ENCODE measurements at places on chromosomes 16 and 17. TPM values are rescaled to one million over a fixed set of nuclear protein-coding genes. Genes with fewer than 3 reads are reported as not detected.

The KCNJ12 gene
- 12.8 TPM for total RNA-seq

The TOP2A gene
- total RNA-seq: 0.83 TPM

The CA7 gene
- total RNA-seq: not detected

DNA sequence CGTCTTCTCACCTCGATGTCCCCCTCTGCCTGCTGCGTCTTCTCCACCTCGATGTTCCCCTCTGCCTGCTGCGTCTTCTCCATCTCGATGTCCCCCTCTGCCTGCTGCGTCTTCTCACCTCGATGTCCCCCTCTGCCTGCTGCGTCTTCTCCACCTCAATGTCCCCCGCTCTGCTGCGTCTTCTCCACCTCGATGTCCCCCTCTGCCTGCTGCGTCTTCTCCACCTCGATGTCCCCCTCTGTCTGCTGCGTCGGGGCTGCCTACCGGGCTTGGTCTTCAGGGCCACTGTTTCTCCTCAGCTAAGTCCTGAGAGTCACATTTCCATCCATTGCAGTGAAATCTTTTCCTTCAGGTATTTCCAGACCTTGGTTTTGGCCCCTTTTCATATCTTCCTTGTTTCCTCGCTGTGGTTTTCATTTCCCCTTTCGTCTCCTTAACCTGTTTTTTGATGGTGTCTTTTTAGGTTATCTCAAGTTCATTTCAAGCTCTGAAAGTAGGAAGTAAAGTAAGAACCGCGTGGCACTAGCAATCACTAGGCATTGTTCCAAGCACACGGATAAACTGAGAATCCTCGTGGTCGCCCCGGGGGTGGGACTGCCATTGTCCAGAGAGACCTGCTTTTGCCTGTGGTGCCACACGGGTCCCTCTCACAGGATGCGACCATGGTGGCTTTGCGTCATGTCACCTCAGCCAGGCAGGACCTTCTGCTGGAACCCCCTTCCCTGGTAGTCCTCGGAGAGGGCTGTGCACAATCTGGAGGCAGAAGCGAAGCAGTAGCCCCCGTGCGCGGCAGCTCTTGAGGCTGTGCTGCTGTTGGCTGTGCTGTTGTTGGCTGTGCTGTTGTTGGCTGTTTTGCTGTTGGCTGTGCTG is 9.5 kb upstream of the ZNF750 start:
- no peaks in the 10 kb centered on the region for H3K27me3 ChIP-seq
- H3K4me1 ChIP-seq: peaks cover 3% of the 10 kb centered on the region
- H3K4me3 ChIP-seq: no peak overlapping the region
- H3K27ac ChIP-seq: no peak overlapping the region

GRCh38 chr17:70624211-70624610 is 454.9 kb downstream of the KCNJ2 start:
- H3K36me3 ChIP-seq: no peaks in the 10 kb centered on the region
- H3K27me3 ChIP-seq: no peaks in the 10 kb centered on the region
- H3K4me3 ChIP-seq: no peak overlapping the region
- no peak overlapping the region for H3K27ac ChIP-seq
- peaks cover 13% of the 10 kb centered on the region for H3K4me1 ChIP-seq
- no peak for DNase-seq

The OR4D1 gene
- not detected for total RNA-seq

The KIF19 gene
- total RNA-seq: 0.19 TPM

GRCh38 chr16:79599256-79599836 is 1.2 kb downstream of the MAF start:
- peak overlapping the region; percentile 94 for H3K27ac ChIP-seq
- no peaks in the 10 kb centered on the region for H3K36me3 ChIP-seq
- H3K4me1 ChIP-seq: peaks cover 38% of the 10 kb centered on the region

- H3K27me3 ChIP-seq: no peaks in the 10 kb centered on the region
- DNase-seq: no peak
- H3K27ac ChIP-seq: no peak overlapping the region
- no peaks in the 10 kb centered on the region for H3K36me3 ChIP-seq
Observed at GRCh38 chr17:55806745-55807495, 56.1 kb downstream of the PCTP start.

- H3K36me3 ChIP-seq: no peaks in the 10 kb centered on the region
- no peaks in the 10 kb centered on the region for H3K27me3 ChIP-seq
- H3K4me1 ChIP-seq: no peaks in the 10 kb centered on the region
- no peak overlapping the region for H3K4me3 ChIP-seq
Observed at GRCh38 chr17:679491-679890, 35.1 kb downstream of the VPS53 start.

DNA sequence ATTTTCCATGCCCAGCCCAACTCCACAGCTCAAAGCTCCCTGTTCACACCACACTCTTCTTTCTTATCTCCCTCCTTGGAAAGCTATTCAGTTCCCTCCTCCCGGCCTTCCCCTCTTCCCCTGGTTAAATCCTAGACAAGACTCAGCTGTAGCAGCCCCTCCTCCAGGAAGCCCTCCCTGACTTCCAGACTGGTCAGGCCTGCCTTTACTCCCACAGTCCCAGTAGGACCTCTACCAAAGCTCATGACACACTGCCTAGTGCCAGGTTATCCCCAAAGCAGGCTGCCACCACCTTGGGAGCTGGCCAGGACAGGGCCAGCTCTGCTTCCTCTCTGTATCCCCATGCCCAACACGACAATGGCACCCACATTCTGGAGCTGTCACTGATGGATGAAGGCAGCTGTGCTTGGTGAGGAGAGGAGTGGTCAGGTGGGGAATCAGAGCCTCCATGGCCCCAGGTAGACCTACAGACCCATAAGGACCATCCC is 50.0 kb downstream of the BEAN1 start:
- H3K4me3 ChIP-seq: no peak overlapping the region
- H3K27ac ChIP-seq: no peak overlapping the region
- no peaks in the 10 kb centered on the region for H3K36me3 ChIP-seq
- DNase-seq: no peak

GRCh38 chr16:85570735-85571562 is 42.2 kb upstream of the GSE1 start:
- no peaks in the 10 kb centered on the region for H3K27me3 ChIP-seq
- H3K36me3 ChIP-seq: no peaks in the 10 kb centered on the region
- H3K27ac ChIP-seq: no peak overlapping the region

DNA sequence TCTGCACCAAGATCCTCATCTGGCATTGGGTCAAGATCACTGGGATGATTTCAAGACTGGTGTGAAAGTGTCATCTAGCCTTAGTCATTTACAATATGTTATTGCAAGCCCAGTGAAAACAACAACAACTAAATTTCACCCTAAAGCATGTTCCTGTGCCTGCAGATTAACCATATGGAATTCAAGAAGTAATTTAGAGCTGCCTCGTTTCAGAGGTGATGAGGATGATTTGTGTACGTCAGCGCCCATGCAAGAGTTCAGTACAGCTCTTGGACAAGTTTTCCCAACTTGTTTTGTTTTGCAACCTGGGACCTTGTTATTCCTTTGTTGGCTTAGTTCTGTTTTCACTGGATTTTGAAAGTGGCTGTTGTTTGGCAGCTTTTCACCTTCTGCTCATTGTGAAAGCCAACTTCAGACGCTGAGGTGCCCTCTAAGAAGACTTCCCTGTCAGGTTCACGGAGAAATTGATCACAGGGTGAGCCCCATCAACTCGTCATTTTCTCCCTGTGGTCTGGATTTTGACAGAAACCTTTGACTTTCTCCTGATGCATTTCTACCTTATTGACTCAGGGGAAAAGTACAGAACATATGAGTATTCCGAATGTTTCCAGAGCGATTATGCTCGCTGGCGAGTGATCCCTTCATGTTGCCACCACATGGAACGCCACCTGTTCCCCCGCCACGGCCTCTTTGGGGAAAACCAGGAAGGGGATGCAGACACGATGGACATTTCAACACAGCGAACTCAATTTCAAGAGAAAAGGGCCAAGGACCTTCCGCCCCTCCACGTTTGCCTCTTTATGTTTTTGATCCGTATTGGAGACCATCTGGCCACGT is 85.6 kb downstream of the FOXL1 start:
- no peaks in the 10 kb centered on the region for H3K27me3 ChIP-seq
- no peak for DNase-seq
- H3K27ac ChIP-seq: no peak overlapping the region
- H3K36me3 ChIP-seq: no peaks in the 10 kb centered on the region

DNA sequence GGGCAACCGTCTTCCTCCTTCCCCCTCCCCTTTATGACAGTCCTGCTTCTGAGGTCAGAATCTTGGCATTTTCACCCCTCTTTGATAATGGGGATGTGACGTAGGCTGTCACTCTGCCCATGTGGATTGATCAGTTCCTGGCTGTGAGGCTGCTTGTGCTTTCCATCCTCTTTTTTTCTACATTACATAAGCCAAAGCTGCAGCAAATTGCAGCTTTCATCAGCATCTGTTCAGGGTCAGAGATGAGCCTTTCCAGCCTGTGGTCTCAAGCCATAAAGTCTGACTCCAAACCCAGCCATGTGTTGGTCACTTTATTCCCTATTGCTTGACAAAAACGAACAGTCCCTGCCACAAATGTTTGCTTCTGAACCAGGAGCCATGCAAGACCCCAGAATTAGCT is 535.1 kb downstream of the CDH11 start:
- no peak for DNase-seq
- H3K4me3 ChIP-seq: no peak overlapping the region
- no peak overlapping the region for H3K27ac ChIP-seq

DNA sequence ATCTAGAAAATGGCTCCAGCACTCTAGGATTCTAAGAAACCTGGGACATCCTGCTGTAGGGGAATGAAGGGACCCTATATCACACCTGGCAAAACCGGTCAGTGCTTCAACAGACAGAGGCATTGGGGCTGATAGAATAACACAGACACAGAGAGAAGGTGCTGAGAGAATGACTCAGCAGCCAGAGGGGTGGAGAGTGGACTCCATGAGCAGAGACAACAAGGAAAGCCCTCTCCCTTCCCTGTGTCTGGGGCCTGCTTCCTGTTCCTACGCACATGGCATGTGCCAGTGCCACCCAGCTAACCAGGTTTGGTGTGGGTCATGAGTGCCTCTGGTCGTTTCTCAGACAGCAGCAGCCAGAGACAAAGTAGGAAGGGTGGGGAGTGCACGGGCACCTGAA is 140.3 kb downstream of the CCT6B start:
- H3K36me3 ChIP-seq: no peaks in the 10 kb centered on the region
- H3K4me3 ChIP-seq: no peak overlapping the region
- DNase-seq: no peak
- no peaks in the 10 kb centered on the region for H3K4me1 ChIP-seq
- H3K27ac ChIP-seq: no peak overlapping the region

The SHISA9 gene
- total RNA-seq: not detected

The ABCC11 gene
- not detected for total RNA-seq

DNA sequence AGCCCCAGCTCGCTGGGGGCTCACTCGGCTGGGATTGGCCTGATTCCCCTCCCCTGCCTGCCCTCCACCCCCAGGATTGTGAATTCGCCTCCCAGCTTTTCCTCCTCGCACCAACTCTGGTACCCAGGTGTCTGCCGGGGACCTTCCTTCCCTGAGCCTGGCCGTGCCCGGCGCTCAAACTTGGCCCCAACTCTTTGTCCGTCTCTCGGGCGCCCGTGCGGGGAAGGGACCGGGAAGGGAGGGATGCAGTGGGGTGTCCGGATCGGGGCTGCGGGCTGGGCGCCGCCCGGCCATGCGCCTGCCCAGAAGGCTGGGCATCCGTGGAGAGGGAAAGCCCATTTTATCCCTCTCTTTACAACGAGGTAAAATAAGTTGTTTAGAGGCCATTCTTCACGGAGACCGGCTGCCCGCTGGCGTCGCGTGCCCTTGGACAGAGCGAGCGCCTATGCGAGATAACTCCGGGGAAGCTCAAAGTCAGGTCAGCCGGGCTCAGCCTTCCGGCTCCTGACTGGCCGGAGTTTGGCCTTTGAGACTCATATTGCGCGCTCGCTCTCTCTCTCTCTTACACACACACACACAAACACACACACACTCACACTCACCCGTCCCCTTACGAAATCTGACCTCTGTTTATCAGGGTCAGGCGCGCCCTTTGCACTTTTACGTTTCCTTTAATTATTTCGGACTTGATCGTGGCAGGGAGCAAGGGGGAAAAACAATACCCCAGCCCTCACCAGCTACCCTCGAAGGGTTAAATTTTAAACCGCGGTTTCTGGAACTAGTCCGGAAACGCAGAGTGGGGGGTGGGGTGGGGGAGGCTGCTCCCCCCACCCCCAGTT is 774 bp upstream of the MAF start:
- H3K4me1 ChIP-seq: peaks cover 6% of the 10 kb centered on the region
- H3K36me3 ChIP-seq: no peaks in the 10 kb centered on the region
- no peaks in the 10 kb centered on the region for H3K27me3 ChIP-seq
- peak overlapping the region; percentile 94 for H3K27ac ChIP-seq

- H3K4me3 ChIP-seq: no peak overlapping the region
- H3K27ac ChIP-seq: no peak overlapping the region
- H3K4me1 ChIP-seq: no peaks in the 10 kb centered on the region
- no peaks in the 10 kb centered on the region for H3K36me3 ChIP-seq
Observed at GRCh38 chr16:4081521-4082021, 34.7 kb downstream of the ADCY9 start.
